ENCODE measurements at places on chromosomes 13 and 19. TPM values are rescaled to one million over a fixed set of nuclear protein-coding genes. Genes with fewer than 3 reads are reported as not detected.
A peak's percentile ranks its signal among the peaks of the same experiment; 100 is the strongest.

- no peak for DNase-seq
These were observed 41.3 kb downstream of the ALOX5AP start for GRCh38 chr13:30776661-30777060.

DNA sequence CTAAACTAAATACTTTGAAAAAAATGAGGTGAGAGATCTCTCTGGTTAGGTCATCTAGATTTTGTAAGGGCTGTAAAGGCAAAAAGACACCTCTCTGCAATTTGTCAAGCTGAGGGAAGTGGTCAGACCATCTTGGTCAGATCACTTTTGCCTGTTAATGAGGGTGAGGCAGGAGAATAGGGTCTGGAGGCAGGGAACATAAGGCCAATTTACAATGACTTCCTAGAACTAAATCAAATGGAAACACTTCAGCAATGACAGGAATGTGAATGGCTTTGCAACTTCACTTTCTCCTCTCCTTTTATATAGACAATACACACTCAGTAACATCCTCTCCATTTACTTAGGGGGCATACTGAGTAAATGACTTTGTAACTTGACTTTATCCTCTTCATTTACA is 1653.4 kb downstream of the SLITRK5 start:
- no peak for DNase-seq

Gene PRR19
- 0.60 TPM for total RNA-seq

Gene TTYH1
- total RNA-seq = 2.2 TPM

DNA sequence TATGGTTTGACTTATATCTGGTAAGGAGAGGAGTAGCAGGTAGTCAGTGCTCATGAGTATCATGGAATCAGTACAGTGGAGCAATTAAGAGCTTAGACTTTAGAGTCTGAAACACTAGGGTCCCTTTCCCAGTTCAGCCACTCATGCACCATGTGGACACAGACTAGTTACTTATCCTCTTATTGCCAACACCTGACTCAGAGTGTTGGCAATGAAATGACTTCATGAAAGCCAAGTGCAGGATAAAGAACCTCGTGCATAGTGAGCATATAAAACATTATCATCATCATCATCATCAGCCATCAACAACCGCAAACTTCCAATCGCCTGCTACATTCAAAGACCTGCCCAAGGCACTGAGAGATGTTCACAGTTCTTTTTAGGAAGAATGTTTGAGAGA is 164.2 kb downstream of the FOXO1 start:
- no peak for DNase-seq

Gene B9D2
- 9.4 TPM for total RNA-seq

DNA sequence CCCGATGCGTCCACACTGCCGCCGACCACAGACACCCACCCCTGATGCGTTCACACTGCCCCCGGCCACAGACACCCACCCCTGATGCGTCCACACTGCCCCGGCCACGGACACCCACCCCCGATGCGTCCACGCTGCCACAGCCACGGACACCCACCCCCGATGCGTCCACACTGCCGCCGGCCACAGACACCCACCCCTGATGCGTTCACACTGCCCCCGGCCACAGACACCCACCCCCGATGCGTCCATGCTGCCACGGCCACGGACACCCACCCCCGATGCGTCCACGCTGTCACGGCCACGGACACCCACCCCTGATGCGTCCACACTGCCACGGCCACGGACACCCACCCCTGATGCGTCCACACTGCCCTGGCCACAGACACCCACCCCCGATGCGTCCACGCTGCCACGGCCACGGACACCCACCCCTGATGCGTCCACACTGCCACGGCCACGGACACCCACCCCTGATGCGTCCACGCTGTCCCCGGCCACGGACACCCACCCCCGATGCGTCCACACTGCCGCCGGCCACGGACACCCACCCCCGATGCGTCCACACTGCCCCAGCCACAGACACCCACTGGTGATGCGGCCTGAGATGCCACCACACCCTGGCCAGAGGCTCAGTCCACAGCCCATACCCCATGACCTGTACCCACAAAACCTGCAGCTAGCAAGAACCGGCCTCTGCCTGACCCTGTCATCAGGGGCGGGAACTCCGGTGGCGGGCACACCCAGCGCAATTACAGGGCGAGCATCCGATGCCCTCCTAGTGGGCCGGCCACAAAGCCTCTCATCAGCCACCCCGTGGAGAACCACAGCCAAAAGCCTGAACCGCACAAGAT is 28.4 kb downstream of the RASA3 start:
- peak; percentile 75 for DNase-seq

Gene CABP5
- 0.94 TPM for total RNA-seq

Gene C1QTNF9B
- 0.77 TPM for total RNA-seq

Gene MIA
- not detected for total RNA-seq

DNA sequence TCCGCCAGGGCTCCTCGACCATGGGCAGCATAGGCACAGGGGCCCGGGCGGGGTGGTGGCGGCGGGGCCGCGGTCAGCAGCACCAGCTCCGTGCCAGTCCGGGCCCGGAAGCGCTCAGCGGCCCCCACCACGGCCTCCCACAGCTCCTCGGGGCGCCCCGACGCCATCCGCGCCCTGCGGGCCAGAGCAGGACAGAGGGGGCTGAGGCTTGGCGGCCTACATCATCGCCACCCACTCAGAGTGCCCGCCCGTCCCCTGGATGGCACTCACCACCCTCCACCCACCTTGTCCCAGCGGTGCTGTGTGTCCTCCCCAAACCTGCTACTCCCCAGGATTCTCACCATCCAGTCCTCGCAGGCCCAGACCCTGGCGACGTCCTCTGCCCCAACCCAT is 4.0 kb downstream of the AKT1S1 start:
- DNase-seq = no peak

- DNase-seq = no peak
These were observed 56.6 kb upstream of the SPATA13 start for GRCh38 chr13:24103782-24104372.

Gene SLC46A3
- 35.8 TPM for total RNA-seq

DNA sequence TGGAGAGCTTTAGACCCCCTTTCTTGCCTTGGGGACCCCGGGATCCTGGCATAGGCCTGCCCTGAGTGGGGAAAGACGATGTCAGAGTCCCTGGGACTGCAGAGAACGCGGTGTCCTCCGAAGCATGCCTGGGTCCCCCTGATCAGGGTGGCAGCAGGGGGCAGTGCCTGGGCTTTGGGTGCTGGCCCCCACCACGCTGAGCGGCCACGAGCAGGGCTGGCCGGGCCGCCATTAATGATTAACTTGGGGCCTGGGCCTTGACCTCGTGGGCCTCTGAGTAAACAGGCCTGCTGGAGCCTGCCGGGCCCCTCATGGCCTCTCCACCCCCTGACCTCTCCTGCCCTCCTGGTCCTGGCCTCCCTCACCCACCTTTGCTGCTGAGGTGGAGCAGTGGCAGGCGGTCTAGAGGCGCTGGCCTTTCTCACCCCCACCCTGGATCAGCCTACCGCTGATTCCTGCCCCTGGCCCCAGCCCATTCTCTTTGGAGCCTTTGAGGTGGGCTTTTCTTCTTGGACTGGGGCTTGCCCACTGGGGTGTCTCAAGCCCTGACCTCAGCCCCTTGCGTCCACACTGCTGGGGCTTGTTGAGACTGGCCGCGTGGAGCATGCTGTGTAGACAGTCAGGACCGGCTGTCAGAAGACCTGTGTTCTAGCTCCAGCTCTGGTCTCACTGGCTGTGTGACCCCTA is 26.3 kb downstream of the CEBPA start:
- DNase-seq = peak; percentile 54

GRCh38 chr19:13154911-13155471 is 4.8 kb downstream of the IER2 start:
- DNase-seq = peak; percentile 91

- DNase-seq = peak; percentile 83
These were observed at the start of gene CPT1C for GRCh38 chr19:49690656-49691242. CPT1C (plus strand) TSS chr19:49691116; CDS start chr19:49692253, 1,137 bp downstream.

Gene PSG7
- total RNA-seq = not detected

DNA sequence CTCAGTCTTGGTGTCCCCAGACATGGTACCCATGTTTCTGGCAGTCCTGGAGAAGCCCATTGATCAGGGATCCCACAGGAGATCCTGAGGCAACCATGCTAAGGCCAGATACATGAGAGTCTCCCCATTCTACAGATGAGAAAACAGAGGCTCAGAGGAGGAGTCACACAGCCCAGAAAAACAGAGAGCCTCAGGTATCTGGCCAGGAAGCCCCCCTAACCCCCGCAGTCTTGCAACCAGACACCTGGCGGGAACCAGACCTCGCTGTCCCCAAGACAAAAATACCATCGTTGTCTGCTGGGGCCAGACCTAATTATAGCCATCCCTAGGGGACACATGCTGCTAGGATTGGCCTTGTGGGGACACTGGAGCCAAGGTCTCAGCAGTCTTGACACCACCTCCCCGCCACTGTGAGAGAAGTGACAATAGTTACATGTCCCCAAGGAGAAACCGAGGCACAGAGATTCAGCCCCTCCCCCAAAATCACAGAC is 1.6 kb upstream of the PDE4C start:
- DNase-seq = no peak

DNA sequence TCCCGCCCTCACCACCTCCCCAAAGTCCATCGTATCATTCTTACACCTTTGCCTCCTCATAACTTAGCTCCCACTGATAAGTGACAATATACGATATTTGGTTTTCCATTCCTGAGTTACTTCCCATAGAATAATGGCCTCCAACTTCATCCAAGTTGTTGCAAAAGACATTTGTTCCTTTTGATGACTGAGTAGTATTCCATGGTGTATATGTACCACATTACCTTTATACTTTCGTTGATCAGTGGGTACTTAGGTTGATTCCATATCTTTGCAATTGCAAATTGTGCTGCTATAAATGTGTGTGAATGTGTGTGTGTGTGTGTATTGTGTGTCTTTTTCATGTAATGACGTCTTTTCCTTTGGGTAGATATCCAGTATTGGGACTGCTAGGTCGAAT is 109.6 kb downstream of the ZNF536 start:
- DNase-seq = no peak

GRCh38 chr13:29761815-29762214 is 88.6 kb downstream of the UBL3 start:
- DNase-seq = no peak

Gene F10
- total RNA-seq = 2.6 TPM

- no peak for DNase-seq
These were observed 26.3 kb downstream of the SIPA1L3 start for GRCh38 chr19:37932985-37933936.

DNA sequence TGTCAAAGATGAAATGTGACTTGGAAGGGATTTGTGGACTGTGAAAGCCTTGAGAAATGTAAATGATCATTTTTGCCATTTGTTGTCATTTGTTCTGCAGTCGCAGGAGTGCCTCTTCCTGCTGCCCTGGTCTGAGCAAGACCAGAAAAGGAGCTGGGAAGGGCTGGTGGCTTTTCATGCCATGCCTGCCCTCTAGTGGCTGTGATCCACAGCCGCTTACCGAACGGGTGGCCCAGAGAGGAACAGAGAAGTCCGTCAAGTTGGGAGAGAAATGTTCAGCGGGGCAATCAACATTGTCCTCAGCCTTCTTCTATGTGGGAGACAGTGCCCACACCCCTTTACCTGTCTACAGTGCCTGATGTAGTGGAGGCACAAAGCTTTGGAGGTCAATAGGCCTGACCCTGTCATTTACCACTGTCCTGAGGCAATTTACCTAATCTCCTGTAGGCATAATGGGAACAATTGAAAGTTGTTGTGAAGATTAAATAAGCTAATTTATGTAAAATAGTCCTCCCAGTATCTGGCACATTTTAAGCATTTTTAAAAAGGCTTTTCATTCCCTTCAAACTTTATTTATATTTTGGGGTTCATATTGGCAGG is 224.5 kb downstream of the B3GLCT start:
- DNase-seq = peak; percentile 85

GRCh38 chr19:50829801-50830200 is 3.6 kb downstream of the KLK15 start:
- no peak for DNase-seq

Gene DZIP1
- total RNA-seq = 5.3 TPM

Gene HIPK4
- total RNA-seq = not detected

Gene PCDH20
- 0.74 TPM for total RNA-seq

Gene COL5A3
- total RNA-seq = 0.52 TPM

DNA sequence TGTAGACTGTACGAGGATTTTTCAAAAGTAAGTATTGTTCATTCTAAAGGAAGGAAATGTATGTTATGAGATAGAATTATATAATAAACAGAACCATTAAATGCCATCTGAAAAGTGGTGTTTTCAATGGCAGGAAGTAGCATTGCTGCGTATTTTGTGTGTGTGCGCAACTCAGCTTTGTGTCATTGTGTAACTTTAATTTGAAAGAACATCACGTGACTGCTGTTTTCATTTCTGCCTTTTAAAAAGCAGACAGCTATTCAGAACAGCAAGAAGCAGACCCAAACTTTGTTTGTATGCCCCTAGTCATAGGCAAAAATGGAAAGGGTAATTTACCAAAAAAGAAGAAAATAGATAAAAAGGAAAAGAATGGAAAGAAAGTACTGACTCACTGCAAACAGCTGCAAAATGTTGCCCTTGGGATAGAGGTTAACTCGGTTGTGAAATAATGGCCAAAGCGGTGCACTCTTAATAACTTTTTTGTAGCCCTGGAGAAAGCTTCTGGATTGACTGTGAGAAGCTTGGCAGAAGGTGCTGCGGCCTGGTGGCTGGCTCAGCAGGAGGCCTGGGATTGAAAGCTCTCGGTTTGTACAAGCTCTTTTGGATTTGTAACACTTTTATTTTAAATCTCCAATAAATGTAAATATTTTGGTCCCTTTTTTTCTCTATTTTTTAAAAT is 97.3 kb downstream of the GGACT start:
- DNase-seq = no peak

- DNase-seq = peak; percentile 30
These were observed 37.4 kb downstream of the TMEM255B start for GRCh38 chr13:113796211-113796963.

Gene PSG3
- not detected for total RNA-seq

GRCh38 chr13:110334256-110334655 is 27.2 kb downstream of the COL4A2 start:
- no peak for DNase-seq

DNA sequence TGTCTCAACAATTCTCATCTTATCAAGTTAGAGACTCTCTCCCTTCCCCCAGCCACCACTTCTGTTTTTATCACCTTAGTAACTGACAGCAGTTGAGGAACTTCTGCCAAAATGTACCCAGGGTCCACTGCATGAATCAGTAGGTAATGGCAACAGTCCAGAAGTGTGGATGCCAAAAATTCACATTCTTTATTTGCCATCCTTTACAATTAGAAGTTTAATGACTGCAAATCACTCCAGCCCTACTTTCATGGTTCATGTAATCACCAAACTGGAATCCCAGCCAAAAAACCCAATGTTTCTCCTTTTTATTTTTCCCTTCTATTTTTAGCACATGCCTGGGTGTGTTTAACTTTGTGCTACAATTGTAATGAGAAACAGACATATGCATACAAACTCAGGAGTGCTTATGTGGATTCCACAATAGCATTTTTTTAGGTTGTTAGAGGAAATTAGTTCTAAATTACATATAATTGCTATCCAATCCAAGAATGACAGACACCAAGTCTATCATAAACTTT is 243.5 kb downstream of the RGCC start:
- DNase-seq = no peak

GRCh38 chr13:40083841-40084240 is 428.4 kb downstream of the COG6 start:
- DNase-seq = no peak
